Activated T-cell treated with anti-CD3 and anti-CD28 coated beads, Interleukin-2, amount 50 U/mL, for 4 hours (primary cell): ENCODE measurements at places on chromosomes 11 and 22. TPM values are rescaled to one million over a fixed set of nuclear protein-coding genes. Genes with fewer than 3 reads are reported as not detected.

Gene CDC42BPG
- total RNA-seq, result 0.33 TPM

Gene NXPE2
- not detected for total RNA-seq

GRCh38 chr11:83816572-83817187 is 530.5 kb upstream of the CCDC90B start:
- no peak for DNase-seq

GRCh38 chr11:35352077-35352888 is 67.1 kb downstream of the SLC1A2 start:
- no peak for DNase-seq

GRCh38 chr11:87179621-87180020 is 141.9 kb downstream of the TMEM135 start:
- no peak for DNase-seq

DNA sequence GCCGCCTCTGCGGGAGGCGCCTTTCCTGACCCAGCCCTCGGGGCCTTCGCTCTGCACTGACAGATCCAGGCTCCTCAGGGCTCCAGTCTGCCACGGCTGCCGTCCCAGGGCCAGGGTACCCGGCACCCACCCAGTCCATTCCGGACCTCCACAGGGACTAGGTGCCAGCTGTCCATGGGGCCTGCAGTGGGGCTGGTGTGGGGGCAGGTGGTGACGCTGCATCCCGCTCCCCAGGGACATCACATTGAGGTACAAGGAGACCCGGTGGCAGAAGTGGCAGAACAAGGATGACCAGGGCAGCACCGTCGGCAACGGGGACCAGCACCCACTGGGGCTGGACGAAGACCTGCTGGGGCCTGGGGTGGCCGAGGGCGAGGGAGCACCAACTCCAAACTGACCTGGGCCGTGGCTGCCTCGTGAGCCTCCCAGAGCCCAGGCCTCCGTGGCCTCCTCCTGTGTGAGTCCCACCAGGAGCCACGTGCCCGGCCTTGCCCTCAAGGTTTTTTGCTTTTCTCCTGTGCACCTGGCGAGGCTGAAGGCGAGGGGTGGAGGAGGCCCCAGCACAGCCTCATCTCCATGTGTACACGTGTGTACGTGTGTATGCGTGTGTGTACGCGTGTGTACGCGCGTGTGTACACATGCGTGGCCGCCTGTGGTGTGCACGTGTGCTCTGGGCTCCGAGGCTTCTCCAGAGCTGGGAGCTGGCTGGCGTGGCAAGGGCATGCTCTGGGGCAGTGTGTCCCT is 16.7 kb downstream of the RNH1 start:
- DNase-seq, result no peak
